ENCODE measurements at places on chromosomes 5 and 9. TPM values are rescaled to one million over a fixed set of nuclear protein-coding genes. Genes with fewer than 3 reads are reported as not detected.

- no peak overlapping the region for H3K27ac ChIP-seq
- H3K4me1 ChIP-seq, result no peaks in the 10 kb centered on the region
- no peak overlapping the region for H3K4me3 ChIP-seq
These were observed 416.5 kb downstream of the DMRTA1 start for GRCh38 chr9:22863106-22863505.

DNA sequence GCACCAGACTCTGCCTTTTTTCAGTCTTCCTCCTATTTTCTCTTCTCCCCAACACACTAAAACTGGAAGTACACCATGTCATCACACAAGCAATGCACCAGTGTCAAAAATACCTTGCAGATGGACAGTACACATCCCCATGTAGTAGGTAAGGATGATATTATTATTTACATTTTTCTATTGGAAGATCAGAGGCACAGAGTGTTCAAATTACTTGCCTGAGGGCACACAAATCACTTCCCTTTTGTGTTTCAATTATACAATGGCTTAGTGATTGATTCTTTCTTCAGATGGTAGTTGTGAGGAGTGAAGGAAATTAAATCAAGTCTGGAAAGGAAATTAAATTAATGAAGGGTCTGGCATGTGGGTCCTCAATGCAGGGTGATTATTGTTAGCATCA is 39.6 kb downstream of the CTSL start:
- H3K27me3 ChIP-seq, result no peaks in the 10 kb centered on the region
- no peaks in the 10 kb centered on the region for H3K36me3 ChIP-seq
- no peak for DNase-seq

- no peak overlapping the region for H3K27ac ChIP-seq
- DNase-seq, result no peak
- no peaks in the 10 kb centered on the region for H3K27me3 ChIP-seq
- H3K36me3 ChIP-seq, result no peaks in the 10 kb centered on the region
These were observed 56.2 kb upstream of the SLC2A8 start for GRCh38 chr9:127340721-127341120.

MCTP1 gene
- total RNA-seq, result 3.5 TPM

GRCh38 chr9:123929177-123929869 is 603 bp downstream of the DENND1A start:
- H3K36me3 ChIP-seq, result no peaks in the 10 kb centered on the region
- DNase-seq, result no peak
- H3K4me3 ChIP-seq, result peak overlapping the region; percentile 77
- no peaks in the 10 kb centered on the region for H3K27me3 ChIP-seq
- peak overlapping the region; percentile 78 for H3K27ac ChIP-seq

GRCh38 chr5:98258939-98259338 is 514.5 kb upstream of the RGMB start:
- no peaks in the 10 kb centered on the region for H3K27me3 ChIP-seq
- H3K4me3 ChIP-seq, result no peak overlapping the region
- no peaks in the 10 kb centered on the region for H3K36me3 ChIP-seq
- no peak overlapping the region for H3K27ac ChIP-seq

DNA sequence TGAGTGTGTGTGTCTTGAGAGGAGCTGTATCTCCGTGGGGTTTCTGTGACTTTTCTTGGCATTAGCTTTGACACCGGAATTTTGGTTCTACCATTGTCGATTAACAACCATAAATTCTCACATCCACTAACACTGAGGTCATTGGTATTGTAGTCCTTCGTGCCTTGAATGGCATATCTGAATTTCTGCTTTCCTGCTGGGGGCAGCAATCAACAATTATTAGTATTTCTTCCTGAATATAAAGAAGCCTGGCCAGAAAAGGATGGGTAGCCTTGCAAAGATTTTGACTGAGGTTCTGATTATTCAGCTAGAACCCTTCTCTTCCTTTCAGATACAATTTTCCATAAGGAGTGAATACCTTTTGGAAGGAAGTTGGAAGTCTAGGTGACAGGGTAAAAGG is 33.5 kb upstream of the SHOC1 start:
- no peak overlapping the region for H3K4me3 ChIP-seq
- H3K36me3 ChIP-seq, result no peaks in the 10 kb centered on the region
- no peaks in the 10 kb centered on the region for H3K4me1 ChIP-seq
- DNase-seq, result no peak

C1QTNF3 gene
- 1.8 TPM for total RNA-seq

DNA sequence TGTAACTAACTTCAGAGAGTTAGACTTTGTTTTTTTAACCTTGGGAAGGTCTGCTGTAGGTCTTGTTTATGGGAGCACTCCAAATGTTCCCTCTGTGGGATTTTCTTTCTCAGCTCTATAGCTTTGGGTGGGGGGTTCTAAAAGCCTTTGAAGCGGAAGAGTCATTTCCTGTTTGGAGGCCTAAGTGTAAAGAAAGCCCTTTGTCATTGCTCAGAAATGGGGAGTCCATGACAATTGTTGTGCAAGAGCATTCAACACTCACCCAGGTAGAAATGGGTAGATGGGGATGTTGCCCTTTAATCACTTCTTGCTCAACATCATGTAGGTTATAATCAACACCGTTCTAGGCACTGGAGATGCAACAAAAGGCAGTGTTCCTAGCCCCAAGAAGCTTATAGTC is 30.3 kb upstream of the MAST4 start:
- no peaks in the 10 kb centered on the region for H3K4me1 ChIP-seq
- no peak overlapping the region for H3K27ac ChIP-seq
- no peak overlapping the region for H3K4me3 ChIP-seq
- DNase-seq, result no peak
- H3K36me3 ChIP-seq, result no peaks in the 10 kb centered on the region

SPATA31A7 gene
- total RNA-seq, result not detected

PCDHB13 gene
- total RNA-seq, result 2.7 TPM

GRCh38 chr9:97980479-97980803 is 2.7 kb upstream of the ANP32B start:
- no peak for DNase-seq
- H3K4me3 ChIP-seq, result no peak overlapping the region
- peaks cover 42% of the 10 kb centered on the region for H3K4me1 ChIP-seq
- no peaks in the 10 kb centered on the region for H3K27me3 ChIP-seq

DNA sequence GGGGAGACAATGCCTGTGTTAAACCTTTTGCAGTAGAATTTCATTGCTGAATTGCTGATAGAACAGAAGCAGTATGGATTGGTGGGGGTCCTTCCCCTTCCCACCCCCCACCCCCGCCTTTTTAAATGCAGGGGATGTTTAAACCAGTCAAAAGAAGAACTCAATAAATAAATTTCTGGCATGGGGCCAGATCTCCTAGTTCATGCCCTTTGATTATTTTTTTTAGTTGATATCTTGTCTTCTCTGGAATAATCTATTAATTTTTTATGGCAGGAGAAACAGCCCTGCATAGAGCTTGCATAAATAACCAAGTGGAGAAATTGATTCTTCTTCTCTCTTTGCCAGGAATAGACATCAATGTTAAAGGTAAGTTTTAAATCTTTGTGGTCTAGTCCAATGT is 72.8 kb downstream of the SLF1 start:
- H3K27ac ChIP-seq, result no peak overlapping the region
- no peak overlapping the region for H3K4me3 ChIP-seq
- H3K4me1 ChIP-seq, result no peaks in the 10 kb centered on the region
- H3K36me3 ChIP-seq, result no peaks in the 10 kb centered on the region

- no peak overlapping the region for H3K27ac ChIP-seq
- peaks cover 44% of the 10 kb centered on the region for H3K4me1 ChIP-seq
- no peaks in the 10 kb centered on the region for H3K36me3 ChIP-seq
These were observed 8.9 kb downstream of the LRRC26 start for GRCh38 chr9:137160716-137161557.

- no peak for DNase-seq
- no peak overlapping the region for H3K4me3 ChIP-seq
- H3K36me3 ChIP-seq, result no peaks in the 10 kb centered on the region
- no peak overlapping the region for H3K27ac ChIP-seq
These were observed 72.0 kb upstream of the PAPPA start for GRCh38 chr9:116081435-116082115.

- no peak overlapping the region for H3K27ac ChIP-seq
- H3K27me3 ChIP-seq, result no peaks in the 10 kb centered on the region
- H3K4me3 ChIP-seq, result no peak overlapping the region
- H3K4me1 ChIP-seq, result no peaks in the 10 kb centered on the region
- H3K36me3 ChIP-seq, result no peaks in the 10 kb centered on the region
- DNase-seq, result no peak
These were observed 2376.7 kb downstream of the MAT2B start for GRCh38 chr5:165882099-165882498.

HARS1 gene
- total RNA-seq, result 62.8 TPM

APBA1 gene
- total RNA-seq, result 1.6 TPM

FOXD4L4 gene
- total RNA-seq, result not detected

DNA sequence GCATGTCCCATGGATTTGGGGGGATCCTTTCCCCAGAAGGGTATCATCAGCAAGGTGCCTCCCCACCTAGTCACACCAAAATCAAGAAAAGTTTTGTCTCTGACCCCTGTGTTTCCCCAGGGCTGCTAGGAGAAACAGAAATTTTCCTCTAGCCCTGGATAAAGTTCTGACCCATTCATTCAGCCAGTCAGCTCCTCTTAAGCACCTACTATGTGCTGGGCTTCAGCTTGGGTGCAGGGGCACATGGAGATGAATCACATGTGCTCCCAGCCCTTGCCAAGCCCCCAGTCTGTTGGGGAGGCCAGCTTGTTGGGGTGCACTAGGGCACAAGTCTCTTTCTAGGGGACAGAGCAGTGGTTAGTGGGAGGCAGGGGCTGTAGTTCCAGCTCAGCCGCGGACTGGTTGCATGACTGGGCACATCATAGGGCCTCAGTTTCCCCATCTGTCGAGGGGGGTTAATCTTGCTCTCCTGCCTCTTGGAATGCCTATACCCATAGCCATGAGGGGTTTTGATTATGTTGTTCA is 3.9 kb downstream of the DAB2IP start:
- DNase-seq, result no peak
- H3K27me3 ChIP-seq, result peaks cover 37% of the 10 kb centered on the region
- peaks cover 33% of the 10 kb centered on the region for H3K4me1 ChIP-seq
- no peak overlapping the region for H3K27ac ChIP-seq

DNA sequence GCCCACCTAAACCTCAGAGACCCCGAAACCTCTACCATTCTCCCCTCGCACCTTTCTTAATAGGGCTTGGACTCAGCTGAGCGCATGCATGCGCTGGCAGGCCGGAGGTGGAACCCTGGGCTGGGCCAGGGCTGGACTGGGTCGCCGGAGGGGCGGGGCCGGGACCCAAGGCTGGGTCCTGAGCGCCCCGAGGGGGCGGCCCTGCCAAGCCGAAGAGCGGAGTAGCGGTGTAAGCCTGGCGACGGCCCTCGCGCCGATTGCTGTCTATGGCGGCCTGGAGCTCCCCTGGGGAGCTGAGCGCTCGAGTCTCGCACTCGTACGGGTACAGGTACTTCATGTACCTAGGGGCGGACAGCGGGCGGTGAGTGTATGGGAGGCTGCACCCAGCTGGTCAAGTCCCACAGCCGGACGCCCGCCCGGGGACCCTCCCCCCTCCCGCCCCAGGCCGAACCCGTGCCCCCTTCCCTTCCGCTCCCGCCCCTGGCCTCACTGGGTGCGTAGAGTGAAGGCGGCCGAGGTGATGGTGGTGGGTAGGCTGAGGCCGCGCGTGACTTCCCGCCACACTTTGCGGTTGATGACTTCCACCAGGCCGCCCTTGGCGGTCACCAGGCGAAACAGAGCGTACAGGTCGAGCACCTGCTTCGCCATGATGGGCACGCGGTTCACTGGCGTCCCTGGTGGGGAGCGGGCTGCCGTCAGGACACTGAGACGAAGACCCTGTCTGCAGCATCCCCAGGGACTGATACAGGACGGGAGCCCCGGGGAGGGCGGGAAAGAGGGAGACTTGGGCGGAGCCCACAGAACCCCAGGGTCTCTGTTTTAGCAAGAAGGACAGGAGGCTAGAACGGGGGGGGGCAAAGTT is 3.3 kb upstream of the DCTN3 start:
- H3K27ac ChIP-seq, result no peak overlapping the region
- no peak overlapping the region for H3K4me3 ChIP-seq
- H3K27me3 ChIP-seq, result peaks cover 70% of the 10 kb centered on the region
- DNase-seq, result no peak
- H3K36me3 ChIP-seq, result no peaks in the 10 kb centered on the region
- peaks cover 25% of the 10 kb centered on the region for H3K4me1 ChIP-seq

- no peak for DNase-seq
- no peaks in the 10 kb centered on the region for H3K4me1 ChIP-seq
- H3K27ac ChIP-seq, result peak overlapping the region; percentile 43
- H3K27me3 ChIP-seq, result no peaks in the 10 kb centered on the region
These were observed 80.0 kb upstream of the ITGA2 start for GRCh38 chr5:52909192-52909591.

DNA sequence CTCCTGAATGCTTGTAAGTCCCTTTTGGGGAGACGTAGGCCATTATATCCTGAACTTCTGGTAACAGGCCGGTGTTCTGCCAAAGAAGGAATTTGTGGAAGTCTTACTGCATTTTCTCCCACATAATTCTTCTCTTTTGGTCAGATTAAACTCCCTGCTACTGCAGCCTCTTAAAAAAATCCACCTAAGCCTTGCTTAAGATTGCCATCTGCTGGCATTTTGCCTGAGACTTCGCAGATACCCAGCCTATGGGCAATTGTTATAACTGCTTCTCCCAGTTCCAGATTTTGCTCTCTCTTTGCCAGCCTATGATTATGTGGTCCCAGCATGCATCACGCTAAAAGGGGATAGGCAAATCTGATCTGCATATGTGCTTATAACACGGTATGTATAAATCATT is 391.6 kb upstream of the CHD1 start:
- no peaks in the 10 kb centered on the region for H3K36me3 ChIP-seq
- no peak overlapping the region for H3K27ac ChIP-seq
- H3K27me3 ChIP-seq, result no peaks in the 10 kb centered on the region
- no peak for DNase-seq

DNA sequence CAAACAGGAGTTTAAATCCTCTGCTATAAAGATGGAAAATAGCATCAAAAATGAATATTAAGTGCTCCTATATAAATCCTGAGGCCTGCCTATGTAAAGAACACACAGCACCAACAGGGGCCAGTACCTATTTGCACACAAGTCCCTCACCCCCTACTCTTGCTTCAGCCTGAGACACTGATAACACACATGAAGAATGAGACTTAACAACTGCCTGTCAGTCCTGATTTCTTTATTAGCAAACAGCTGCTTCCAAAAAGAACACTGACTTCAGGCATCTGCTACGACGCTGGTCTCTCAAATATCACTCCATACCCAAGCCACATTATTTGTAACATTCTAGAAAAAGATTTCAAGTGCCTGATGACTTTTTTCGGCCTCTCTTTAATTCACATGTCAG is 55.5 kb downstream of the MYO10 start:
- no peaks in the 10 kb centered on the region for H3K27me3 ChIP-seq
- no peak overlapping the region for H3K27ac ChIP-seq
- H3K36me3 ChIP-seq, result no peaks in the 10 kb centered on the region
- peaks cover 41% of the 10 kb centered on the region for H3K4me1 ChIP-seq
- H3K4me3 ChIP-seq, result no peak overlapping the region
- DNase-seq, result no peak

GRCh38 chr5:164824671-164825070 is 1319.3 kb downstream of the MAT2B start:
- H3K36me3 ChIP-seq, result no peaks in the 10 kb centered on the region

GRCh38 chr9:123309611-123310010 is 41.2 kb upstream of the STRBP start:
- H3K4me3 ChIP-seq, result no peak overlapping the region
- no peak for DNase-seq
- no peaks in the 10 kb centered on the region for H3K4me1 ChIP-seq
